ENCODE measurements at places on chromosomes 12 and 14.

DNA sequence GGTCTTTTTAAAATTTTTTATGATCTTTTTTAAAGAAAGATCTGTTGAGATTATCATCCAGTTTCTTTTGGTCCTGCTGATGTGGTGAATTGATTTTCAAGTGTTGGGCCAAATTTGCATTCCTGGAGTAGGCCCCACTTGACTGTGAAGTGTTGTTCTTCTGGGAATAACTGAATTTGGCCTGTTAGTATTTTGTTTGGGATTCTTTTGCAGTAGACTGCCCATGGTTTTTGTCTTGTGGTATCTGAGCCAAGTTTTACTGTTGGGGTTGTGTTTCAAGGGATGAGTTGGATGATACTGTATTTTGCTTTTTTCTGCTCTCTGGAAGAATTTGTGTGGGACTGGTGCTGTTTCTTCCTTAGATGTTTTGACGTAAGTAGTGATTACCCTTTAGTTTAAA lies 4.0 kb upstream of the SYCP3 start:
- no peak for DNase-seq

DNA sequence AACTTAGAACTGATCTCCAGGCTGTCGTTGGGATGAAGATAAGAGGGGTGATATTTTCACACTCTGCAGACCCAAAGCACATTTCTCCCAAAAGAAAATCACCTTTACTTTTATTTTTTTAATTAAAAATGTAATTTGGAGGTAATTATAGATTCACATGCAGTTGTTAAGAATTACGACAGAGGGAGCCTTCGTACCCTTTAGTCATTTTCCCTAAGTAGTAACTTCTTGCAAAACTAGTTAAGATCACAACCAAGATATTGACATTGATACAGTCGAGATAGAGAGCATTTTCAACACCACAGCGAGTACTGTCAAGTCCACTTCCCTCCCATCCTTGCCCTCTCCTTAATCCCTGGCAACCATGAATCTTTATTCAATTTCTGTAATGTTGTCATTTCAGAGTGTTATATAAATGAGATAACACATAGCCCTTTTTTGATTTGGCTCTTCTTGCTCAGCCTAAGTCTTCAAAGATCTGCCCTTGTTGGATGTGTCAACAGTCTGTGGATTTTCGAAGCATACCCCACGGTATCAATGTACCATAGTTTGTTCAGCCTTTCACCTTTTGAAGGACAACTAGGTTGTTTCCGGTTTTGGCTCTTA lies 39.6 kb downstream of the DNAH10 start:
- peak; percentile 11 for DNase-seq

DNA sequence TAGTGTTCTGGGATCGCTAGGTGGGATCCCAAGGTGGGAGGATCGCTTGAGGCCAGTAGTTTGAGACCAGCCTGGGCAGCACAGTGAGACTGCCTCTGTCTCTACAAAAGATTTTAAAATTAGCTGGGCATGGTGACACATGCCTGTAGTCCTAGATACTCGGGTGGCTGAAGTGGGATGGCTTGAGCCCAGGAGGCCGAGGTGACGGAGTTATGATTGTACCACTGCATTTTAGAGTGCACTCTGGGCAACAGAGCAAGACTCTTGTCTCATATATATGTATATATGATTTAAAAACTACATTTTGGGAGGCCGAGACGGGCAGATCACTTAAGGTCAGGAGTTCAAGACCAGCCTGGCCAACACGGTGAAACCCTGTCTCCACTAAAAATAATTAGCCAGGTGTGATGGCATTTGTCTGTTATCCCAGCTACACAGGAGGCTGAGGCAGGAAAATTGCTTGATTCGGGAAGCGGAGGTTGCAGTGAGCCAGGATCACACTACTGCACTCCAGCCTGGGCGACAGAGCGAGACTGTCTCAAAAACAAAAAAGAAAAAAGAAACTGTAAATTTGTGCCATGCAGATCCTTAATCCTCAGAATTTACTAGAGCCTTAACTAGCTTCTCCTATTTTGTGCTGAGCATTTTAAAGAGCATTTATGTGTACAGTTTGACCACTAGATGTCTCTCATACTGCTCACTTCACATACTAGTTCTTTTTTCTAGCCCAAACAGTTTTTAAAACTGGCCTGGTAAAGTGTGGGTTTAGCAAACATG lies 114.8 kb downstream of the MON2 start:
- peak; percentile 14 for DNase-seq

DNA sequence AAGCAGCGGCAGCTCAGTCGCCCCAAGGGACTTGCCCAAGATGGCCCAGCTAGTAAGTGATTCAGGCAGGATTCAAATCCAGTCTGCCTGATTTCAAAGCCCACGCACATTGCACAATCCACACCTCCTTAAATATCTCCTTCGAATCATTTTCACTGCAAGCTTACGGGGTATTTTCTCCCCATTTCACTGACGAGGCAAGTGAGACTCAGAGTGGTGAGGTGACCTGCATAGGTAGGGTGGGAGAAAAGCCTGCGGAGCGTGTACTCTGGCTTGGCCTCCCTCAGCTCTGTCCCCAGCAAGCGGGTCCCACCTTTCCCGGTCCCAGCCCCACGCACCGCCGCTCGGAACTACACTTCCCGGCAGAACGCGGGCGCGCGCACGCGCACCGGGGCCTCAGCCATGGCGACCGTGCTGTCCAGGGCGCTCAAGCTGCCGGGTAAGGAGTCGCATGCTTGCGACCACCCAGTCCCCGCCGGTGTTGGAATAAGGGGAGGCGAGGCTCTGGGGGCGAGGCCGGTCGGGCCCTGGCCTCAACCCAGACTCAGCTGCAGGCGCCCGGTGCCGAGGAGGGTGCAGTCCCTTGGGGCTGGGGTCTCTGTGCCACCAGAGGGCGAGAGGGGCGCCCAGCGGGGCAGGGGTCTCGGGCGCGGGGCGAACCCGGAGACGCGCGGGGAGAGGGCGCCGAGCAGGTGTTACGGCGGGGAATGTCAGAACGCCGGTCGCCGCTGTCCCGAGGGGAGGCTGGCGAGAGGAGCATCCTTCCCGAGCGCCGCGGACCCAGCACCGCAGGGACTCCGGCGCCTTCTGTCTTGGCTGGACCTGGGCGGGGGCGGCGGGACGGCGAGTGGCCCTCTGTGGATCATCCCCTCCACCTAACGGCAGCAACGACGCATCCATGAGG lies at the start of gene FAM234B:
Gene FAM234B, plus strand, starts transcription at position 380 of the 904 bp plus-strand sequence. Its CDS starts 23 bp downstream, at position 403.
- peak; percentile 86 for DNase-seq

- no peak for DNase-seq
Measured at GRCh38 chr12:71546322-71546861, 106.8 kb downstream of the LGR5 start.

DNA sequence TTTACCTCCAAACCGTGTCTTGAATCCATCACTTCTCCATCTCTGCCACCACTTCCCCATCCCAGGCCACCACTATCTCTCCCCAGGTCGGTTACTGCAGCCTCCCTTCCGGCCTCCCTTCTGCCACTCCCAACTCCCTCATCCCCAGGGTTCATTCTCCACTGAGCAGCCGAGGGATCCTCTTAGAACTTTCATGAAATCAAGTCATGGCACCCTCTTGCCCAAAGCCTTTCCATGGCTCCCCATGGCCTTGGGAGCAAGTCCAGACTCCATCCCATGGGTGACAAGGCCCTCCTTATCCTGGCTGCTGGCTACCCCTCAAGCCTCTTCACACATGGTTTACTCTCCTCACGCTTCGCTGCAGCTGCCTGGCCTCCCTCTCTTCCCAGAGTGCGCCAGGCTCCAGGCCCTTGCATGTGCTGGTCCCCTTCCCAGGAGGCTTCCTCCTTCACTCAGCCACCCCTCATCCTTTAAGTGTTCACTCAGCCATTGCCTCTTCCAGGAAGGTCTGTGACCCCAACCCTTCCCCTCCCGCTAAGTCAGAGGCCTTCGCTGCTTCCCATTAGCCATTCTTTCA lies 17.9 kb upstream of the SH2B3 start:
- DNase-seq, result no peak

GRCh38 chr12:7483343-7483742 lies 20.2 kb downstream of the CD163 start:
- no peak for DNase-seq

DNA sequence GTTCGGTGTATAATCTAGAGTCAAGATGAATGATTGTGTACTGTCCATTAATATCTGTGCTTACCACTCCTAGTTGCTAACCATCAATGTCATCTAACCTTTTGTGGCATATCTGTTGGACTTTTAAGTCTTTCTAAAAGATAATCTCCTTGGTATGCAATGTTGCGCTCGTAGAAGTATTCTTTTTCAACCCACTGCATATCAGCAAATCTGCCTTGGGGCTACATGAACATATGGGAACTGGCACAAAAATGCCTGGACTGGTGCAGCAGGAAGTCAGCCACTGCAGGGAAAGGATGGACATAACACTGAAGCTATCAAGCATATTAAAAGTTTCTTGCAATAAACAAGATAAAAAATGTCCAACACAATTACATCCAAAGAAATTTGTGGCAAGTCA lies 124.3 kb upstream of the SLC38A4 start:
- DNase-seq, result no peak

GRCh38 chr12:98807187-98807586 lies 162.1 kb downstream of the APAF1 start:
- DNase-seq, result no peak

DNA sequence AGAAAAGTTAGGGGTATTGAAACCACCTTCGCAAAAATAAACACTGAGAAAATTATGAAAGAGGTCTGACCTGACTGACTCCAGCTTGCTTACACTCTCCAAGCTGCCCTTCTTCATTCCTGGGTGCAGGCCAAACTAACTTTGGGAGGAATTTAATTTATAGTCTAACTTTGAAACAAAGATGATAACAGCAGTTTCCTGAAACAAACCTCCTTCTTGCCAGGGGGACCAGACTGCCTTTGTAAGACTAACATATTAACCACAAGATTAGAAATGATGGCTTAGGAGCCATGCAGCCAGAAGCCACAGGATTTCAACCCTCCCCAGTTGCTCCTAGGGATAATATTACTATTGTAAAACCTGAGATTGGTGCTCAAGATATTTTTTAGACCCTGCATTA lies 13.8 kb upstream of the EEA1 start:
- DNase-seq, result no peak

DNA sequence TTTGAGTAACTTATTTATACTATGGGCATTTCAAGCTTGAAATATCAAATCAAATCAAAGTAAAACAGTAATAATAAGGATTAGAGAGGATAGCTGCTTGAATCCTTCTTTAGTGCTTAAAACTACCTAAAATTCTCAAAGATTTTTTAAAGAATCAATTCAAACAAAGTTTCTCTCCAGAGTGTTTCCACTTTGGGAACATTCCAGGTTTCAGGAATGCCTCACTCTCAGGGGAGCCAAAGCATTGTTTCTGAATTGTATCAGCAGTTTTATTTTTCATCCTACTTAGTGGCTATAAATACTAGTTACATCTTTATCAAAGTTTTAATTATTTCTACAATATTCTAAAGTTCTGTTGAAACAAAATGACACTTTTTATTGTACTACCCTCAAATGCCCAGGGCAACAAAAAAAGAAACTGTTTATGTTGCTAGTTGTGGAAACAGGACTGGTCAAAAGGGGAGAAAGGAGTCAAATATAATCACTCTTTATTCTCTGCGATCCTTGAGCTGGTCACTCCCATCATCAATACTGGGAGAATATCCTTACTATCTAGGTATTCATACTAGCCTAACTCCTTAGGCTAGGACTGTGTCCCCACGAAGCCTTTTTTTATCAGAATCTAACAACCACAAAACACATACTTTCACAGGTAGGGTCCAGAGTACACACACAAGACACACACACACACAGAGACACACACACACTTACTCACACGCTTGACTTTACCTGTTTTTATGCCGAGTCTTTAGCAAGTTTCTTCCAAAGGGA lies 598 bp downstream of the RASSF9 start:
- no peak for DNase-seq

GRCh38 chr12:59080101-59080500 lies 159.8 kb upstream of the LRIG3 start:
- DNase-seq, result no peak

GRCh38 chr12:130169256-130169655 lies 7.0 kb downstream of the FZD10 start:
- no peak for DNase-seq

DNA sequence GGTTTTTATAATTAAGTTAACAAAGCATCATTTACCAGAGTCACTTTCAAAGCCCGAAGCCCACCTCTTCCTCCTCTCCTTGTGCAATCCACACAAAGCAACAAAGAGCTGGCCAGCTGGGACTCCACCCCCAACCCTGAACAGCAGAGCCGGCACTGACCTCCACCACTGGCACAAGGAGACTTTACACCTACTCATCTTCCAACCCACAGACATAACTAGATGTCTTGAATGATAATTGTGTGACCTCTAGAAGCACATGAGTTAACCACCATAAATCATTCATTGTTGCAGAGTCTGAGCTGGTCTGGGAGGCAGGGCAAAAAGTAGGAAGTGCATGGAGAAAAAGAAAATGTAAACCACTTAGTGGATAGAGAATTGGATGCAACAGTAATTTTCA lies 72.2 kb downstream of the ST8SIA1 start:
- DNase-seq, result no peak

DNA sequence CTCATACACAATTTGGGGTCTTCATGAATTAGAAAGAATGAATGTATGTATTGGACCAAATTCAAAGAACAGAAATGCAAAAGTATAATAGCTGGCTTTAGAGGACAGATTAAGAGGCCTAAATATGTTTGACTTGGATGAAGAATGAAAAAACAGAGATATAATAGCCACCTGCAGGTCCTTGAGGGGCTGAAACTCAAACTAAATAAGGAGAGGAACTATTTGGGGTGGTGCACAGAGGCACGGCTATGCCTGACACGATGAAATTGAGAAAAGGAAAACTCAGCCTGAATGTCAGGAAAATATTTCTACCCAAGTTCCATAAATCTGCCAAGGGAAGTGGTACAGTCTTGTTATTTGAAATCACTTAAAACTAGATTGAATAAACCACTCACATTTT lies 222.9 kb upstream of the DDHD1 start:
- no peak for DNase-seq

DNA sequence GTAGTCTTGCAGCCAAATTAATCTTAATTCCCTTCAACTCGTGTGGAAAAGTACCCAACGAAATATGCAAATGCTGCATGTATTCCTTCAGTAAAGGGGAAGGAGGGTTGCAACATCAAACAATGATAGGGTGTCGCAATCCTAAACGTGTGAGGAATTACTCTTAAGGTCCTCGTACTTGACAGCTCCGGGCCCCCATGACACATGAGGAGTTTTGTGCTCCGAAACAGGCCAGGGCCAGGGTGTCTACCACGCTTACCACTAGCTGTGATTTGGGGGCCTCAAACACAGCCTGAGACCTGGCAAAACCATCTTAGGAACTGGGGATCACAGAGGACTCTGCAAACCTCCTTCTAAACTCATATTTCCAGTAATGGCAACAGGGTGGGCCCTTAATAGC lies 20.4 kb downstream of the FOS start:
- no peak for DNase-seq

DNA sequence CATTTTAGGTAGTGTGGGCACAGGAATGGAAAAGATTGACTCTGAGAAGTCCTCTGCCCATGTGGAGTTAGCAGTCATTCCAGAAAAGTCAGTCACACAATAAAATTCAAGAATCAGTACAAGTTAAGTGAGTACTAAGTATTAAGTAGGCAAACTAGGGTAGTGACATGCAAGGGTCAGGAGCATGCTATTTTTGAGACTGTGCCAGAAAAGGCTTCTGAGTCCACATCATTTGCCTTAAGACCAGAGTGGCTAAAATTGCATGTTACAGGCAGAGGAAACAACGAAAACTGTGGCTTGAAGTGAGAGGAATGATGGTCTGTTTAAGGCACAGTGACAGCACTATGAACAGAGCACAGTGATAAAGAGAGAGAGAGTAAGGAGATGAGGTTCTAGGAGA lies 108.9 kb downstream of the SLC6A15 start:
- DNase-seq, result no peak

- DNase-seq, result no peak
Measured at GRCh38 chr12:87198181-87198580, 831.0 kb downstream of the C12orf50 start.

GRCh38 chr14:95304342-95304741 lies 15.4 kb downstream of the CLMN start:
- DNase-seq, result no peak
